Activated T-cell treated with anti-CD3 and anti-CD28 coated beads for 4 hours (primary cell): ENCODE measurements at places on chromosomes 12 and 14.

- DNase-seq = no peak
Measured at GRCh38 chr12:47997321-47997720, 7.0 kb downstream of the COL2A1 start.

DNA sequence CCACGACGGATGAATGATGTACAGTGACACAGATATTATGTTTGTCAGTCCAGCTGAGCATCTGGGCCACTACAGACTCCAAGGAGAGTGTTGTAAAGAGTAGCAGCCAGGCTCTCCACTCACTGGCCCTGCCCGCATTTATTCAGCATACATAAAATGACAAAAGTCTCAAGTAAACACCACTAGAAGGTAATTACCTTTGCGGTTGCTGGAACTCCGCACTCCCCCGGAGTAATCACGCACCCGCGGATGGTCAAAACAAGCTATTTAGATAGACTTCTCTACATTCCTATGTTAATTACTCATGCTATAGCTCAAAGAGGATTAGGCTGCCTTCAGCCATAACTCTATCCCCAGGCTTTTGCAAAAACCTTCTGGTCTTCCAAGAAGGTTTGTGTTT is 18.8 kb upstream of the STRAP start:
- DNase-seq = no peak

- no peak for DNase-seq
Measured at GRCh38 chr14:47674148-47674542, 1.3 kb downstream of the MDGA2 start.

GRCh38 chr14:104278214-104278534 is 139.8 kb downstream of the KIF26A start:
- DNase-seq = no peak

- no peak for DNase-seq
Measured at GRCh38 chr14:20969336-20969735, 14.0 kb downstream of the RNASE2 start.
